ENCODE measurements at places on chromosomes 4 and X.

DNA sequence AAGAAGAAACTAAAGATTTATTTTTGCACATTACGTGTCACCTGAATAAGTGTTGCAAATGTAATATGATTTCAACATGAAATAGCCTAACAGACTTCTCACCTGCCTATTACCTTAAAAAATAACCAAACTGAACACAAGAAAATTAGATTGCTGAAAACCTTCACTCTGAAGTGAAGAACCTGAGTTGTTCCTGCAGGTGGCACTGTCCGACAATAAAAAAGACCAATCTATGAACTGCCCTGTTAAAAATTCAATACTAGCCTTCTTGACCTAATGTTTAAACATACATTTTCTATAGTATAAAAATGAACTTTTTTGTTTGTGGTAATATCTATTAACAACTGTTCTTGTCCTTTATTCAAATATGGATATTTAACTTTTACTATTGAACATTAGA lies 69.2 kb upstream of the PNPLA4 start:
- DNase-seq = no peak

DNA sequence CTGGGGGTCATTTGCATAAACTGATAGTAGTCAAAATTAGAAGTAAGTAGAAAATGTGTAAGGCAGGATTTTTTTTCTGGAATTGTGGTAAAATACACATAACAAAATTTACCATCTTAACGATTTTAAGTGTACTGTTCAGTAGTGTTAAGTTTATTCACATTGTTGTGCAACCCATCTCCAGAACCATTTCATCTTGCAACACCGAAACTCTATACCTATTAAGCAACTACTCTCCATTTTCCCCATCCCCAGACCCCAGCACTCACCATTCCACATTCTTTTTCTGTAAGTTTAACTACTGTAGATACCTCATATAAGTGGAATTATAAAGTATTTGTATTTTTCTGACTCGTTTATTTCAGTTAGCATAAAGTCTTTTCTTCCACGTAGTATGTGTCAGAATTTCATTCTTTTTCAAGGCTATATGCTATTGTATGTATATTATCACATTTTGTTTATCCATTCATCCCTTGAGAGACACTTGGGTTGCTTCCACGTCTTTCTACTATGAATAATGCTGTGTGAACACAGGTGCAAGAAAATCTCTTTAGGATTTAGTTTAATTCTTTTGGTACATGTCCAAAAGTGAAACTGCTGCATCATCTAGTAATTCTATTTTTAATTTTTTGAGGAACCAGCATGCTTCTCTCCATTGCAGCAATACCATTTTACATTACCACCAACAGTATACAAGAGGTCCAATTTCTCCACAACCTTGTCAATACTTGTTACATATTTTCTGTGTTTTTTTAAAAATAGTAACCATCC lies 39.1 kb upstream of the NSUN7 start:
- no peak for DNase-seq

DNA sequence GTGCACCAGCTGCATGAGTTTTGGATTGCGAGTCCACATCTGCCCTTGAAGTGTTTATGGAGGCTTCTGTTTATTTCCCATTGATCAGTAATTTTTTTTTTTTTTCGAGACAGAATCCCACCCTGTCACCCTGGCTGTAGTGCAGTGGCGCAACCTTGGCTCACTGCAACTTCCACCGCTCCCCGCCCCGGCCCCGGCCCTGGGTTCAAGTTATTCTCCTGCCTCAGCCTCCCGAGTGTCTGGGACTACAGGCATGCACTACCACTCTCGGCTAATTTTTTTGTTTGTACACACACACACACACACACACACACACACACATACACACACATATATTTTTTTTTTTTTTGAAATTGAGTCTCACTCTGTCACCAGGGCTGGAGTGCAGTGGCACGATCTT lies 46.1 kb downstream of the SMAD1 start:
- DNase-seq = no peak

DNA sequence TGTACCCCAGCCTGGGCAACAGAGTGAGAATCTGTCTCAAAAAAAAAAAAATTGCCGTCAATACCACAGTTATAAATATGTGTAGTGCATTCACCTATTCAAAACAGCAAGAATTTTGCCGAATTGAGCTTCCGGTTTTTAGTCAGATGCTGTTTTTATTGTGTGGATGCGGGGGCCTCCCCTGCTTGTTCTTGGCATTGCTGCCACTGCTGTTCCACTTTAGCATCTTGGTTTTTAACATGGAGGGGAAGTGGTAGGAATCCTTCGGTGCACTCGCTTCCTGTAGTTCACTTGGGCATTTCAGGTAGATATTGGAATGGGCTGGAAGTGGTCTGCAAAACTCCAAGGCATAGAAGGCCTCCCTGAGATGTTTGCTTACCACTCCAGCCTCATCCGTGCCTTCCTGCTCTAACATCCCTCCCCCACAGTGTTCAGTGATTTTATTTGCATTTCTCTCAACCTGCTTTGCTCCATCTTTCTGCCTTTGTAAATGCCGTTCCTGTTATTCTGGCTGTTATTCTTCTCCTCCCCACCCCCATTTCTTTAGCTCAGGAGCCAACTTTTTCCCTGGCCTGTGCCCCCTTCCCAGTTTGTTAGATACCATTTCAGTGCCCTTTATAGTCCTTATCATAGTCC lies 25.5 kb downstream of the MOB1B start:
- no peak for DNase-seq

DNA sequence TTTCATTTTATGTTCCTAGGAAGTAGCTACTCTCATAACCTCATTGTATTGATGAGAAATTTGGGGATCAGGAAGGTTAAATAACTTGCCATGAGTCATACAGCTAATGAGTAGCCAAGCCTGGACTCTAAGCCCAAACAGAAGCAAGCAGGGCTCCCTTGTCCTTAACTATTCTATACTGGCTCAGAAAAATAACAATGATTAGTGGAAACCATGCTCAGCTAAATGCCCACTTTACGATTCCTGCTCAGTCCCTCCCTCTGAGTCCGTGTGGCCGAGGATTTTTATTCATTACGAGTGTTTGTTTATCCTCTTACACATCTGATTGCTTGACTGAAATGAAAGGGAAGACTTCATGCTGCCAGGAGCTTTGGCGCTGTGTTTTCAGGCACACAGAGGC lies 100.9 kb downstream of the SLC34A2 start:
- DNase-seq = no peak
